ENCODE measurements at places on chromosomes 4 and X.

GRCh38 chrX:4935846-4936245, 1222.4 kb upstream of the PRKX start:
- DNase-seq: no peak

- no peak for DNase-seq
Measured at GRCh38 chr4:176844448-176844847, 51.7 kb upstream of the VEGFC start.

DNA sequence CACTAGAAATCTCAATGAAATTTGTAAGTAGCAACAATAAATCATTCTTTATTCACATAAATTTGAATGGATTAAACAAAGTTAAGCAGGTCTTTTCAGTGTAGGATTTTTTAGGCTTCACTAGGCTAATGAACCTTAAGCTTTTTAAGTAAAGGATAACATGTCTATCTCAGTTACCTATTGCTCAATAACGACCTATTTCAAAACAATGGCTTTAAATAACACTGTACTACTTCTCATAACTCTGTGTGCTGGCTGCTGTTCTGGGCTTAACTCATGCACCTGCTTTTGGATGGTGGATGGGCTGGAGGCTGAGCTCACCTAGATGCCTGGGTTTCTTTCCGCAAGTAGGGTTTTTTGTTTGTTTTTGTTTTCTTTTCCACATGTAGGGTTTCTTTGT, 495.0 kb upstream of the SLIT2 start:
- no peak for DNase-seq

DNA sequence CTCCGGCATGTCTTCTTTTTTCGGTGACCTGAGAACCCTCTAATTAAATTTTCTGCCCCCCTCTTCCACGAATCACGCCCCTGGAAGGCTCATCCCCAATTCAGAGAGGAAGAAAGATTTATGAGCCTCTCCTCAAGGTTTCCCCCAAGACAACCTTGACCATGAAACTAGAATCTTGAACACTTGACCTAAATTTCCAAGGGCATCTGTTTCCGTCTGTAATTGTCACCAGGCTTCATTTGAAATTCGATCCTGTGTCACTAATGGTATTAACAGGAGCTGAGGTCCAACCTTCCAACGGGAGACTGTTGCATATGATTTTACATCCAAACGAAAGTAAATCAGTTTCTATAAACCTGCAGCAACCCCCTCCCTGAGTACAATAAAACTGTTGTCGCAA, 139.9 kb upstream of the ZIC3 start:
- no peak for DNase-seq

GRCh38 chrX:87808576-87809243, 291.1 kb downstream of the KLHL4 start:
- no peak for DNase-seq

- no peak for DNase-seq
Measured at GRCh38 chr4:15149839-15150592, 147.7 kb downstream of the CPEB2 start.

GRCh38 chr4:68267433-68267944, 22.0 kb upstream of the TMPRSS11B start:
- DNase-seq: no peak

DNA sequence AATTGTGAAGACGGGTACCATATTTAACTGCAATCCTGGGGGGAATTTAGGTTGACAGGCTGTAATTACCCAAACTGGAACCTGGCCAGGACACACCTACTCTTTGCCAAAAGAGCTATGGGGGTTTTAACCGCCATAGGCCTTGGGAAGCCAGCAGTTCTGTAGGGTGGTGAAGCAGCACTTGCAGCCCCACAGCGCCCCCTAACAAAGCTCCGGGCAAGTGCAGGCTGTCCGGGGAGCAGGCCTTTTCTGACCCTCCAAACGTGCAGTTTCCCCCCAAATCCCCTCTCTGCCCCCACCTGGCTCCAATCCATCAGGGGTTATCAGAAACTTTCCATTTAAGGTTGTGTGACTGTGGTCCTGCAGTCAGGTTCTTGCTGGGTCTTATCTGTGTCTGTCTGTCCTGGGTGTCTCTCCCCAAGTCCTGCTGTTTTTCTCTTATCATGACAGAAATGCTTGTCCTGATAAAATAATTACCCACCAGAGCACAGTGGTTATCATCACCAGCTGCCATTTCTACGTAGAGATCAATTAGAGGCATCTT, 350.9 kb downstream of the MID1IP1 start:
- no peak for DNase-seq

DNA sequence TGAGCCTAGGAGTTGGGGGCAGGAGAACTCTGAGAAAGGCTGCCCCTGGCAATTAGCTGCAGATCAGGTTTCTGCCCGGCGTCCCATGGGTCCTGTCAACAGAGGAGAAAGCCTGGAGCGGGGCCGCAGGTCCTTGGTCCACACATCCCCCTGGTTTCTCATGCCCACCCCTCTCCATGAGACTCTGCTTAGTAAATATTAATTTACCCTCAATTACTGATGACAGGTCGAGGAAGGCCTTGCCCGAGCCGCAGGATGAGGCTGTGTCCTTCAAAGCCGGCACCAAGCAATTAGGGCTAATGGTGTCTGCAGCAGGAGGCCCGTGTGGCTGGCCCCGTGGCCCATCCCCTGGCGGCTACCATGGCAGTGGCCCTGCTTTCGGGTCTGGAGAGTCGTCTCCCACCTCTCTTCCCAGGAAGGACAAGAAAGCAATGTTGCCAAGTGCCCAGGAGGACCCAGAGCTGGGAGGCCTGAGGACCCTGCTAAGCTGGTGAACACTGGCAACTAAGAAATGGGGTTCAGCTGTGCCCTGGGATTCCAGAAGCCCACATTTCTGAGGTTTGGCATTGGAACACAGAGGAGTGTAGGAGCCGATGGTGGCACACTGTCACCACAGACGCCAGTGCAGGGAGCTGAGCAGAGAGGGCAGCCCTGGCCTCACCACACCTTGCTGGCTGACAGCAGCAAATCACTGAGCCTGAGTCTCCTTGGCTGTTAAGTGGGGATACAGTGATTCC, 114.6 kb downstream of the CPZ start:
- DNase-seq: no peak

GRCh38 chr4:113288696-113289095, 239.2 kb downstream of the ANK2 start:
- no peak for DNase-seq

- no peak for DNase-seq
Measured at GRCh38 chrX:115494161-115494560, 66.8 kb upstream of the PLS3 start.

DNA sequence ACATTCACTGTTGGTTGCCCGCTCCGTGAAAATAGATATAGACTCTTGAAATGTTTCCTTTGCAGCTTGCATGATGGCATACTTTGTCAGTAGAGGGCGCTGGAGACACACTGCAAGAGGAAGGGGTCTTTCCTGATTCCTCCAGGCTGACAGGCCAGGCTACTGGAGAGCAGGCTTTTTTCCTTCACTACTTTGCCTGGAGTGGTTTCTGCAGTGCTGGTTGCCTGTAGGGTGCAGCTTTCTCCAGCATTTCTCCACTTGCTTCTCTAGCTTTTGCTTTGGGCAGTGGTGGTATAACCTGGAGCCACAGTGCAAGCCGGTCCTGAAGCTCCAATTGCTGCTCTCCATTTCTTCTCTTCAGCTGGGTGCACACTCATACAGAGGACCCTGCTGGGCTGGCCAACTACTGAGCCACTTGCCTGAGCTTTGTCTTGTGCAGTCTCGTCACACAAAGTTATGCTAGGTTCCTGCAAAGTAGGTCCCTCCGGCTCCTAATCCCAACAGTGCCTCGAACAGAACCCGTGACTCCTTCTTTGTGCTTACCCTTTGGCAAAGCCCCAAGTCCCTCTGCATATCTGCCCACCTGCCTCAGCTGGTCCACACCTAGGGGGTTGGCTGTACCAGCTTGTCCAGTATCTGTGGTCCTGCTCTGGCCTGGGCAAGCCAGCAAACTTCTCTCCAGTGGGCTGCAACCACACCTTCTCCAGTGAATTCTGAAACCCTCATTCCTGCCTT, 46.3 kb downstream of the RASSF6 start:
- DNase-seq: peak; percentile 10

- DNase-seq: no peak
Measured at GRCh38 chrX:48957477-48957826, at the start of gene OTUD5. OTUD5 (minus strand) TSS chrX:48957607; CDS start chrX:48957570, 37 bp downstream.

DNA sequence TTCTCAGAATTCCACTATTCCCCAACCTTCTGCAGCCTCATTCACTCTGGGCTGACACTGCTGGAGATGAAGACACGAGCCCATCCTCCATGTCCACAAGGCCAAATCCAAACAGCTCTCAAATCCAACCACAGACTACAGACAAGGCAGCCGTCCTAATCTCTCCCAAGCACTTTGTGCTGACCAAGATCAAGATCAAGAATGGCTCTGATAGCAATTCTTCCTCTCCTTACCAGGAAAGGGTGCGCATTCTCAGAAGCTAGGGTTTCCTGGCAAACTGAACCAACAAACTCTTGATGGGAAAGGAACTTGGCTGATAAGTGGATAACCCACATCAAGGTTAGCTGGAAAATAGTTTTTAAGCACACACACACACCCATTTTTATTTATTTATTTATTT, 26.5 kb downstream of the RELL1 start:
- DNase-seq: no peak

DNA sequence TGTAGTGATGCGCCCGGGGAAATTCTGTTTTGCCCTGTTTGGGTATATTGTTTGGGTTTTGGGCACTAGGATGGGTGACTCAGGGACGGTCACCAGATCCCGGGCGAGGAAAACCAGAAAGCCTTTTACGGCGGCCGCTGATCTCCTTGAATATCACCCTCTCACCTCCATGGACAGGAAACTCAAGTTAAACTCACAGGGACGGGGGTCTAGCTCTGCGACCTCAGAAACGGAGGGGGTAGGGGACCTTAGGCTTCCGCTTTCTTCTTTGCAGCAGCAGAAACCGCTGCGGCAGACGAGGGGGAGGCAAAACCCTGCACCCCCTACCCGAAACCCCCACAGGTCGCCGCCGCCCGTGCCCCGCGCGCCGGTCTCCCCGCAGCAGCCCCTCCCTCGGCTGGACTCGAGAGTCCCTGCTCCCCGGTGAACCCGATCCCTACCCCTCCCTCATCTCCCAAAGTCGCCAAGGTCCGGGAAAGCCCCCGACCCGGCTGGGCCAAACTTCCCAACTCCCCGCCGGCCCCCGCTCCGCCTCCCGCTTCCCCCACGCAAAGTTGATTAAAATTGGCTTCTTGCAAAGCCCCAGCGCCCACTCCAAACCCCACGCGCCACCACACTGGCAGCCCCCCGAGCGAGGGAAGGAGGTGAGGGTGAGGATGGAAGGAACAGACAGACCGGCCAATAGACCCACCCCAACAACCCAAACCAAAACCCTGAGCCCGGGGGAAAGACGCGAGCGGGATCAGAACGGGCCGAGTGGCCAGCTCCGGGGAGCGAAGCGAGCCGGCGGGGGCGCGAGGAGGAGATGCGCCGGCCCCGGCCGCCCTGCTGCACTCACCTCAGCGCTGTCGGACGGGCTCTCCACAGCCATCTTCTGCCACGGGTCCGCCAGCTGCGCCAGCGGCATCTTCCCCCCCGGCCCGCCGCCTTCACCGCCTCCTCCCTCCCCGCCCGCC, 705 bp downstream of the RPS6KA3 start:
- no peak for DNase-seq

DNA sequence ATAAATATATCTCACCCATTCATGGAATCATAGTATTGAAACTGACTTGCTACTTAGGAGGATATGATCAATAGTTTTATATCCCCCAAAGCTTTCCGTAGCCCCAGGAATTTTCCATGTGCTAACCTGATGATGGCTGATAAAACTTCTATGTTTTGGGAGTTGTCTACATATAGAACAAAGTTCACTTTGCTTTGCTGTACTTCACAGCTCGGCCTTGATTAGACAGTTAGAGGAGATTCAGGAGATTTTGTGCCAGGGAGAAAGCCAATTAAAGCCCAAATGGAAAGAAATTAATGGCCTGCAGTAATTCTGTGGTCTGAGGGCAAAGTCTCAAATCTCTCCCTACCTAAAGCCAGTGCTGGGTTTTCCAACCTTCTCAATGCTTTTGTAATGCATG, 114.9 kb upstream of the SLC34A2 start:
- no peak for DNase-seq

DNA sequence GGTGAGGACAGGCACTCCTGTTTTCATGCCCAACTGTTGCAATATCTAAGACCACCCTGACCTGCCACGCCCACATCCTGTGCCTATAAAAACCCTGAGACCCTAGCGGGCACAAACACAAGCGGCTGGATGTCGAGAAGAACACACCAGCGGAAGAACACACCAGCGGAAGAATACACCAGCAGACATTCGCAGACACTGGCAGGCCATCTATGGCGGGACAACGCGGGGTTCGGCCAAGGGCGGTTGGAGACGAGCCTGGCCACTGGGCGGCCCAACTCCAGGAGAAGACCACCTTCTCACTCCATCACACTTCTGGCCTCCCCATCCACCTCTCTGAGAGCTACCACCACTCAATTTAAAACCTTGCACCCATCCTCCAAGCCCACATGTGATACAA, 361.4 kb downstream of the FAT4 start:
- DNase-seq: no peak

DNA sequence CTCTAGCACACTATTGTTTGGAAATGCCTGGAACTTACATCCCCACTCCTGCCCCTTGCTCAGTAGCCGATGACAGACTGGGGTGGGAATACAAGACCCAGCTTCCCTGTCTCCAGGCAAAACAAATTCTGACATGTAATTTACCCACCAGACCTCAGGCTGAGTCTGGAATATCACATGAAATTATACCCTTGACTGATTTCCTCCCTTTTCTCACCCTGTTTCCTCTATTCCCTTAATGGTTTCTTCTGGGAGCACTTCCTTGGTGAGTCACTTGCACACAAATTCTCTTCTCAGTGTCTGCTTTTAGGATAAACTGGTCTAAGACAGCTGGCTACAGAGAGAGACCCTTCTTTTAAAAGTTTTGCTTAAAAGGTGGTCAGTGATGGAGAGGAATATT, 65.8 kb upstream of the DIPK2B start:
- DNase-seq: no peak

GRCh38 chr4:135917011-135917410, 1615.3 kb downstream of the PCDH18 start:
- no peak for DNase-seq

- no peak for DNase-seq
Measured at GRCh38 chr4:136784326-136784725, 748.0 kb downstream of the PCDH18 start.

- DNase-seq: no peak
Measured at GRCh38 chrX:18640686-18641085, 31.2 kb downstream of the RS1 start.

DNA sequence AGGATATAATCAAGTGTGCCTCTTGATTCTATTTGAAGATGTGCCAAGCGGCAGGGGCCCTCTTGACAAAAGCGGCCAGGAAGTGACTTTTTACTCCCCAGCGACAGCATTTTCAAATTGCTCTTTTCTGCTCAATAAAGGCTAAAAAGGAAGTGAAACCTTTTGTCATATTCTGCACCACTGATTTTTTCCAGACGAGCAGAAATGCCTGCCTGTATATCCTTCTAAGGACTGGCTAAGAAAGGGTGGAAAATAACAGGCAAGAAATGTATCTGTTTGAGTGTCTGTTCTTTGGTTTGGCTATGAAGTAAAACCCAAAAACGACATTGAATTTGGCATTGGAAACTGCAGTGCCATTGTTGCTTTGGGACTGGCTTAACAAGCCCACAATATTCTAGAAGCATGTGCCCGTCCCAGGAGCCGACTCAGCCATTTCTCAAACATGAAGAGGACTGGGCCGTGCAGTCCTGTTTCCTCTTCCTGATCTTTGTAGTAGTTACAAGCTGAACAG, 25.4 kb downstream of the TMSB4X start:
- no peak for DNase-seq
